Heart right ventricle (tissue), 16 donors: ENCODE measurements at places on chromosomes 7 and 10. TPM values are rescaled to one million over a fixed set of nuclear protein-coding genes. Genes with fewer than 3 reads are reported as not detected.

- DNase-seq, result peak; percentile 52
Observed at GRCh38 chr10:110444004-110444337, 53.7 kb upstream of the DUSP5 start.

DNA sequence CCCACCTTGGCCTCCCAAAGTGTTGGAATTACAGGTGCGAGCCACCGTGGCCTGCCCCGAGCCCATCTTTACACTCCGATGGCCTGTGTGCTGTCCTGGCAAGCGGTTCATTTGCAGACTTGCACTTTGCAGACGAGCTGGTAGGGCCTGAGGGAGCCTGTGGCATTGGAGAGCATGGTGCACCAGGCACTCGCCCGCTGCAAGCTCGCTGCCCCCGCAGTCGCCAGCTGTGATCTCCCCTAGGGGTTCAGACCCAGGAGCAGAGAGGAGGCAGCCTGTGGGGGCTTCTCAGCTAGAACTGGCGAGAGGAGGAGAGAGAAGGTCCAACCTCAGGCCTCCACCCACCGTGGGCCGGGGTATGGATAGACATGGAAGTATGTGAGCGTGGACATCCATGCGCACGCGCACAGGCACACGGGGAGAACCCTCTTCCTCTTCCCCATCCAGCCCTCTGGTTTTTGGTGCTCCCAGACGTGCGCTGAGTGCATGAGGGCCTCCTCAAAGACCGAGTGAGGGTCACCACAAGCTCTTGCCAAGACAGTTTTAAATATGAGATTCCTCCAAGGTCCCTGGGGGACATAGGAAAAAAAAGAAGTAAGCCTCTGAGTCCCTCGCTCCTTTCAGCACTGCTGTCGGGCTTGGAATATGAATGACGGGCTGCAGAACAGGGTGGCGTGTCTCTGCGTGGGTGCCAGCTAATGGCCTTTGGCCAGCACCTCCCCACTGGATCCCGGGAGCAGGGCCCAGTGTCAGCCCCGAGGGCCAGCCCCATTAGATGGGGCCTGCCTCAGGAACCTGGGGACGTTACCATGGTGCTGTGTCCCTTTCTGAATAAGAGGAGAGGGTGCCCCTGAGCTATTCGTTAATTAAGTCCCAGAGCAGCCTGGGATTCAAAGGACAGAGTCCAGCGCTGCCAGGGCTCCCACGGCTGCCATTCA lies 15.1 kb upstream of the TTYH3 start:
- DNase-seq, result no peak

Gene MRLN
- total RNA-seq, result not detected

DNA sequence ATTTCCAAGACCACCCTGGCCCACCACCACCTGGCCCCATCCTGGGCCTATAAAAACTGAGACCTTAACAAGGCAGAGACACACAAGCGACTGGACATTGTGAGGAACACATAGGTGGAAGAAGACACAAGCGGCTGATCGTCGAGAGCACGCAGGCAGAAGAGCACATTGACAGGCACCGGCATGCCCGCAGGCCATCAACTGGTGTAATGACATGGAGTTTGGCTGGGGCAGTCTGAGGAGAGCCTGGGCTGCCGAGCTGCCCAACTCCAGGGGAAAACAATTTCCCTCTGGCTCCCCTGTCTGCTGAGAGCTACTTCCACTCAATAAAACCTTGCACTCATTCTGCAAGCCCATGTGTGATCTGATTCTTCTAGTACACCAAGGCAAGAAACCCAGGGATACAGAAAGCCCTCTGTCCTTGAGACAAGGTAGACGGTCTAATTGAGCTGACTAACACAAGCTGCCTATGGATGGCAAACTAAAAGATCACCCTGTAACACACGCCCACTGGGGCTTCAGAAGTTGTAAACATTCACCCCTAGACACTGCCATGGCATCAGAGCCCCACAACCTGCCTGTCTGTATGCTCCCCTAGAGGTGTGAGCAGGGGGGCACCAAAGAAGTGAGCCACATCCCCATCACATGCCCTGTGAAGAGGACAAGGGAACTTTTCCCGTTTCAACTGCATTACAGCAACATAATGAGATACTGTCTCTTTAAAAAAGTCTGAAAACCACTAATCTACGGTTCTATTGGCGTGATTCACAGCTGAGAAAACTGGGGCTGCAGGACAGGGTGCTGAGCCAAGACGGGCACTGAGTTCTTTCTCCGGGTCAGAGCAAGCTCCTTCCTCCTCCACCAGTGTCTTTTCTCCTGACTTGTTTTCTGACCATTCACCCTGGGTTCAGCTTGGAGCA lies 18.5 kb upstream of the TNS3 start:
- DNase-seq, result no peak

DNA sequence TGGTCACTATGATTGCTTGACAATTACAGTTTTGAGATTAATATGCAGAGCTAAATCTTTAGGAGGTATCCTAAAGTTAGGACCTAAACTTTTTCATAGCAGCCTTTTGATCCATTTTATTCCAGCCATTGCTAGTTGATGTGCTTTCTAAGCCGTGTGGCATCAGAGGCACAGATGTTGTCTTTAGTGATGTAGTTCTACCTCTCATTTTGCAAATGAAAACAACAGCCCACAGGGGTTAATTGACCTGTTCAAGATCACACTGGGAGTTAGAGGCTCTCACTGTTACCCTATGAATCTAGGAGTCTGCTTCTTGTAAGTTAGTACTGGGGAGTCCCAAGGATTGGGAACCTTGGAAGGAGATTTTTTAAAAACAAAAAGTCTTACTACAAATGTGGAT lies 10.6 kb downstream of the AUTS2 start:
- no peak for DNase-seq

- DNase-seq, result no peak
Observed at GRCh38 chr10:84991301-84991700, 662.9 kb downstream of the CCSER2 start.

Gene CNNM1
- total RNA-seq, result not detected

Gene NPC1L1
- 0.29 TPM for total RNA-seq

- no peak for DNase-seq
Observed at GRCh38 chr7:137386966-137387365, 43.4 kb upstream of the PTN start.

GRCh38 chr7:104851268-104851667 lies 162.7 kb upstream of the KMT2E start:
- no peak for DNase-seq

GRCh38 chr7:25550149-25550548 lies 321.9 kb upstream of the NPVF start:
- no peak for DNase-seq

GRCh38 chr10:131617113-131617858 lies 283.5 kb upstream of the PPP2R2D start:
- no peak for DNase-seq

GRCh38 chr10:109824206-109824605 lies 99.1 kb downstream of the XPNPEP1 start:
- DNase-seq, result no peak

Gene KIAA1549
- 2.1 TPM for total RNA-seq

Gene OR13A1
- total RNA-seq, result not detected

DNA sequence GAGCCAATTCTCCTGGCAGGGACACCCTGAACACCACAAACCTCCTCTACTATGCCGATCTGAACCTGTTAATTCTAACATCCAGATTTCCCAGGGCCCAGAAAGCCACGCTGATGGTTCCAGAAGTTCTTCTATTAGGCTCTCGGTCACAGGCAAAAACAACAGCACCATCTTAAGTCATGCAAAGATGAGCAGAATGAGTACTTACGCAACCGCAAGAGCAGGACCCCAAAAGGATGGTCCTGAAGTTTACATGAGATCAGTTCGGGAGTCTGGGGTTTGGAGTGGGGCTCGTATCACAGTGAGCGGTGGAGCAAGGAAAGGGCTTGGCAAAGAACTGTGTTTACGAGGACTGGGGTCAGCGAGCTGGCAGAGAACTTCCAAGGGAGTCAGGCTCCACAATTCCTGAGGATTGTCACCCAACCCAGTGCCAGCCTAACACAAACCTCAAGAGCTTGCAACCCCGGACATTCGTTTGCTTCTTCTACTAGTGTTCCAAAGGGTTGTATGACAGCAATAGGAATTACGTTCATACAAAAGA lies 532.6 kb downstream of the TNS3 start:
- no peak for DNase-seq

Gene TMEM254
- total RNA-seq, result 8.5 TPM

Gene LBX1
- total RNA-seq, result not detected

DNA sequence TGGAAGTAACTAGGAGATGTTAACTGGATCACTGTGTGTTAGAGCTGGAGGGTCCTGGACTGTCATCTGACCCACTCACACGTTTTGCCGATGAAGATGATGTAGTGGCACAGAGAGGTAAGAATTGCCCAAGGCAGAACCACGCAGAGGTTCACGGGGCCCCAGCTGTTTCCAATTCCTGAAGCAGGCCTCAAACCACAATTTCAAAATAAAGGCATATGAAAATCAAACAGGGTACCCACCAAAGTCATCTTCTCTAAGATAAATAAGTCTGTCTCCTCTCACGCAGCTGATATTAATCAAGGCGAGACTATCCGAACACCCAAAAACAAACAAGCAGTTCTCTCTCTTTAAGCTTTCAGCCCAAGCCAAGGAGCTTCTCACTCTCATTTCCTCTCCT lies 113.3 kb upstream of the JCAD start:
- no peak for DNase-seq

DNA sequence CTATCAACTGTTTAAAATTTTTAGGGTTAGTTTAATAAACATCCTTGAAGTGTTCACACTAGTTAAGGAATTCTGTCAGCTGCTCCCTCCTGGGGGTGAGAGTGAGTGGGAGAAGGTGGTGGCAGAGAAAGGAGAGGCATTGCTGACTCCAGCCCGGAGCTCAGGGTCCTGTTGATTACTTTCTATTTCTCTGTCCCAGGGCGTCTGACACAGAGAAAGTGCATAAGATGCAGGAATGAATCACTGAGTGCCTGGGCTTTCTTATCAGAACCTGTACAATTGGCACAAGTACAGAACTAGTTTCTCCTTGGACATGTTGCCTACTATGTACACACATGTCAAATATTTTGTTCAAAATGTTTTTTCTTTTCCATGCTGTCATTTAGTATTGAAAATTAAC lies 410.8 kb upstream of the COBL start:
- DNase-seq, result no peak

- no peak for DNase-seq
Observed at GRCh38 chr10:88764110-88764509, 4.3 kb downstream of the LIPN start.

Gene CACNB2
- 40.7 TPM for total RNA-seq
